ENCODE measurements at places on chromosomes 13 and 19. TPM values are rescaled to one million over a fixed set of nuclear protein-coding genes. Genes with fewer than 3 reads are reported as not detected.

Gene ZNF793
- 0.43 TPM for total RNA-seq

Gene TRAPPC6A
- 26.9 TPM for total RNA-seq

Gene ARID3A
- total RNA-seq: 3.5 TPM

DNA sequence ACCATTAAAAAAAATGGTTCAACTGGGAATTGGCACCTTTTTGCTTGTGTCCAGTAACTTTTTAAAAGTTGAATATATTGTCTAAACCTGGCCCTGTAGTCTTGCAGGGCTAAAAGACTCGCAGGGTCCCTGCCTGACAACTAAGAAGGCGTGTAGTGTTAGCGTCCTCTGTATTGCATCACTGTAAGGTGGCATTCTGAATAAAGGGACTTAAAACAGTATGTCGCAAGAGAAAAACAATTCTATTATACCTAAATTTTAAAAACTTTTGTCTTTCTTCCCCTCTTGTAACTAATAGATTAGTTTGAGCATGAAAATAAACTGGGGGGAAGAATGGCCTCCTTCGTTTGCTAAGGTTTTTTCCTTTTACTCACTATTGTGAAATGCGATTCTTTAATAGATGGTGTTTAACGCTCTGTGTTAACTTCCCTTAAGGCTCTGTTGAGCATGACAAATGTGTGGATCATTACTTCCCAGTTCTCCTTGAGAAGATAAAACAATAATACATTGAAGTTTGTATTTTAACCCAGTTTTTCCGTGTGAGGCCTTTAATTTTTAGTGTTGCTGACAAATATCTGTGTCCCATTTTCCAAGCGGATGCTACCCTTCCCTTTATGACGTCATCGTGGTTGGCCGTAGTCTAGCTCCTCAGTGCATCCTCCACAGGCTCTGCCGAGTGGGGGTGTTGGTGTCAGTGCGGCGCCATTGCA, 134.6 kb downstream of the KATNAL1 start:
- no peak for DNase-seq

DNA sequence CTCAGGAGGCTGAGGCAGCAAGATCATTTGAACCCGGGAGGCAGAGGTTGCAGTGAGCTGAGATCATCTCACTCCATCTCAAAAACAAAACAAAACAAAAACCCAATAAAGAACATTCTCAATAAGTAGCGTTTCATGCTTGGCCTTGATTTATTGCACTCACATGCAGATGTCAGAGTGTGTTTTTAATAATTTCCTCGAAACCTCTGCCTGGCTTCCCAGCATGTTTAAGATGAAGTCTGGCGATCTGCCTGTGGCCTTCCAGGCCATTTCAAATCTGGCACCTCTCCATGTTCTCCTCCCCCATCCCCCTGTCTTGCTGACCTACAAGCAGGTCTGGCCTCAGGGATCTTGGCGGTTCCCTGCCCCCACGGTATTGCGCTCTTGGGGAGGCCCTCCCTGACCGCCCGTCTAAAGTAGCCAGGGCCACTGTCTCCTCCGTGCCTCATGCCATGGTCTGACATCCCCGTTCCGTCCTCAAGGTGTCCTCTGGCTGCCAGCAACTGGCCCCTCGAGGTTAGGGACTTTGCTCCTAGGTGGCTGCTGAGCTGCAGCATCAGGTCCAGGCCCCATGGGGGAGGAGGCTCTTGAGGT, 1.6 kb downstream of the WDR88 start:
- DNase-seq: no peak

DNA sequence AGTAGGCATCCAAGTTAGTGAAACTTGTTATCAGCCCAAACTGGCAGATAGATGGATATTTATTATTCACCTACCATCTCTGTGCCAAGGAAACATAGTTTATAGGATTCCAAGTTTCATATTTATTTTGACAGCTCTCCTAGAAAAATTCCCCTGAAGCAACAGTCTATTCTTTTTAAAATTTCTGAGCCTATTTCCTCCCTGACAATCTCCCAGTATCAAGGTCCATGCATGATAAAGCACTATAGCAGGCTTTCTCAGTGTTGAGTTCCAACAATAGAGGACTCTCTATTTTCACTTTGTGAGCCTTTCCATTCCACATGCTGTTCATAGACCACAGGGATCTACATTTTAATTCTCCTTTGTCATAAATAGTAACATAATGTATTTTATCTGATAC, 312.6 kb downstream of the SLITRK6 start:
- no peak for DNase-seq

GRCh38 chr19:50475736-50476223, 527 bp upstream of the EMC10 start:
- DNase-seq: no peak

Measured in myocyte (in vitro differentiated cells).